Omental fat pad (tissue), 4 donors: ENCODE measurements at places on chromosomes 7 and 10.

- no peak for DNase-seq
These were observed 16.5 kb upstream of the WIPI2 start for GRCh38 chr7:5173496-5173895.

GRCh38 chr7:95632609-95633008, 36.3 kb upstream of the PDK4 start:
- no peak for DNase-seq

GRCh38 chr10:129397198-129397974, 69.7 kb upstream of the MGMT start:
- no peak for DNase-seq

DNA sequence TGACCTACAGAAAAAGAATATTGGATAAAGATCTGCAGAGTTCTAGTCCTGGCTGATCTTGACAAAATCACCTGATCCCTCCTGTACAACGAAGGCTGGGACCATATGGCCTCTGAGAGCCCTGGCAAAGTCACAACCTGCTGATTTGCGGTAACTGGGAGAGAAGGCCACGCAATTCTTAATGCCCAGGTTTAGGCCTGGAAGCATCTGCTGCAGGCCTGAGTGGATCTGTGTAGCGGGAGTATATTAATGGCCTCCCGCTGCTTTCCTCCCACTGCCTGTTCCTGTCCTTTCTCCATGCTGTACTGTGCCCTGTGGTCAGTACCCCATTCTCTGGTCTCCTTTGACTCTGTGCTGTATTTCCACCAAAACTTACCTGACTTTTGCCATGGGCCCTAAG, 24.2 kb downstream of the AKR1B1 start:
- no peak for DNase-seq

- DNase-seq, result no peak
These were observed 758 bp downstream of the TMEM168 start for GRCh38 chr7:112789453-112789816.

DNA sequence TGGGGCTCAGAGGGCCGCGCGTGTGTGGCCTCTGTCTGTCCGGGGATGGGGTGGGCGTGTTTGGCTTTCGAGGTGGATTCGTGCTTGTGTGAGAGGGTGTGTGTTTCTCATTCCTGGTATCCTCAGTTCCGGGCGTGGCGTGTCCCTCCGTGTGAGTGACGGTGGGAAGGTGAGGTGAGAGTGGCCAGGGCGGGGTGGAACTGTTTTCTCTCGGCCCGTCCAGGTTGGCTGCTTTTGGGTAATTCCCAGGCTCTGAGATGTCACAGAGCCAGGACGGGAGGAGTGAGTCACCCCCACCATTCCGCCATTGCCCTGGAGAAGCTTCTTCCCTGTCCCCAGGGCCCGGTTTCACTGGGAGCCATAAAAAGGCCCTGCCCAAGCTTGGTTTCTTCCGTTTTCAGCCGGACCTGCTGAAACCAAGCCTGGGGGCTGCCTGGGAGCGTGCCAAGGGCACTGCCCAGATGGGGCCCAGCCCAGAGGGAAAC, 21.3 kb upstream of the CLDN4 start:
- DNase-seq, result no peak

DNA sequence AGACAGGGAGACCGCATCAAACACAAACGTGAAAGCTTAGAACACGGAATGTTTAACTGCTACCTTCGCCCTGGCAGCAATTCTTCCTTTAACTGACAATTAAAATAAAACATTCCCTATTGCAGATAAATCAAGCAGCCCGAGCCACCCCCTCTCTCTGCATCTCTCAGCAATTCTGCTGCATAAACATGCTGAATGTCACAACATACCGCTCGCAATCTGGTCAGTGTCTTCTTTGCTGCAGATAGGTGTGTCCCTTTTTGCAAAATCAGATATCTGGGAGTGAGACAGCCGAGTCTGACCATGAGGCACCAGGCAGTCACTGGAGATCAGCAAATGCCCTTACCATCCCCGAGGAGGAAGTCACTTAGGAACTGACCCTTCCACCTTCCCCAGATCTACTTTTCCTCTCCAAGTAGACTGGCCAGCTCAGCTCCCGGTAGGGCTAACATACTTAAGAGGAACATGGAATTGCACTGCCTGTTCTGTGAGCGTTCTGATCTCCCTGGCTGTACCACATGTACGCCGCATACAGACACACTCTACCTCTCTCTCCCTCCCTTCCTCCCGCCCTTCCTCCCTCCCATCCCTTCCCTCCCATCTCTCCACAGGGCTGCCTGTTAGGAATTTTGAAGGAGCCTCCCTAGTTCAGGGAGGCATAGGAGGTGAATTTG, at the start of gene FRMD4A:
Gene FRMD4A (minus strand): TSS at position 537 of the 674 bp plus-strand sequence.
- DNase-seq, result no peak

GRCh38 chr10:60488111-60488669, 98.5 kb upstream of the ANK3 start:
- no peak for DNase-seq

- DNase-seq, result no peak
These were observed 570 bp downstream of the BMS1 start for GRCh38 chr10:42783181-42783549.

- no peak for DNase-seq
These were observed 184.7 kb downstream of the DGKB start for GRCh38 chr7:14717816-14718215.

DNA sequence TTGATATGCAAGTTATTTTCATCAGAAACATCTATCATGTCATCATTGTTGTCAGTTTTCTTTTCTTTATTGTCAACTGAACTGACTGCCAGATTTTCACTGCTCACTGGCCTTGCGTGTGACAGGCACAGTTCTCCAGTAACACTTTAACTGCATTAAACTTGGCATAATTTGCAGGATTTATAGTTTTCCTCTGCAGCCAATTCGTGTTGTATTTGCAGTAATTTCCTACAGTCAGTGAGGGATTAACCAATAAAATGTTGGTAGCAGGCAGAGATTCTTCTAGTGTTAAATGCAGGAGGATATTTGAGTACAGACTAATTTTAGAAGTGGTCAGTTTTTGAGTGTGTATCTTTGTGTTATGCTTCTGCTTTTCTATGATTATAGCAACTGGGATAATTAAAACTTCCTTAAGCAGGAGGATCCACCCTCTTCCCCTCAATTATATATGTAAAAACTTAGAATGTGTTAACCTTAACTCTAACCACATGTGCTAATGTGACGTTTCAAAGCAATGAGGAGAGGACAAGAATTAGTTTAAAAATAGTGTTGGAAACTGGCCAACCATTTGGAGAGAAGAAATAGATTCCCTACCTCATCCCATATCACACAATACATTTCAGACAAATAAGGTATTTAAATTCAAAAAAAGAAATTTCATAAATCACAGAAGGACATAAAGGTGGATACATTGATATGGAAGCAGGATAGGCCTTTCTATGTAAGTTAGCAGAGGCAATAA, 365.5 kb upstream of the BMPER start:
- no peak for DNase-seq

DNA sequence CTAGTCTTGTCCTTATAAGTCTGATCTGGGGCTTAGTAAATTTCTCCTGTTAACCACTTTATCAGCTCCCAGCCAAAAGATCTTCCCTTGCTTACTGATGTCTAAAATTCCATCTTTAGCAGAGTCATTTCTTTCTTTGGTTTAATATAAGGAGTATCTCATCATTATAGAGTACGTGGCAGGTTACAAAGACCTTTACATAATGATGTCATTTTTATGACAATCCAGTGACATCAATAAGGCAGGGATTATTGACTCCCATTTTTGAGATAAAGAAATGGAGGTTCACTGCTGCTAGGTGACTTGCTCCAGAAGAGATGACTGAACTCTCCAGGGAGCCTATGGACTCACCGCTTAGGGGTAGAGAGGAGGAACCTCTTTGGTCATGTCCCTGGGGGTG, 8.1 kb upstream of the IFRD1 start:
- no peak for DNase-seq

- no peak for DNase-seq
These were observed 267.9 kb upstream of the SP8 start for GRCh38 chr7:21054427-21055112.

DNA sequence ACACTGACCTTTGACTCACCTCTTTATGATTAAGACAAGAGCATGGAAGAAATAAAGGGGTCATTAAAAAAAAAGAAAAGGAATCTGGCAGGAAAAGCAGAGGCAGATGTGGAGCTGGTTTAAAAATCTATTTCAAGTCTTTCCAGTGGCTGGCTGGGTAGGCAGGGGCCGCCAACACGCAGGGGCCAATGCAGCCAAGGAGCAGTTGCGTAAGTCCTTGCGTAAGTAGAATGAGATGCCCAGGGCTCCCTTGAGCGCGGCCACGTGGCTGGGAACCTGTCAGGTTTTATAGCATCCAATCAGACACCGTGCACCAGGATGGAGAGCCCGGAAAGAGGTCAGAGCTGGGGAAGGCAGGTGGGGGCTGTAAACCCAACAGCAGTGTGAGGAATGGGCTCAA, 123.8 kb upstream of the INSYN2A start:
- DNase-seq, result no peak

GRCh38 chr10:113980408-113981087, 63.1 kb upstream of the ADRB1 start:
- no peak for DNase-seq

DNA sequence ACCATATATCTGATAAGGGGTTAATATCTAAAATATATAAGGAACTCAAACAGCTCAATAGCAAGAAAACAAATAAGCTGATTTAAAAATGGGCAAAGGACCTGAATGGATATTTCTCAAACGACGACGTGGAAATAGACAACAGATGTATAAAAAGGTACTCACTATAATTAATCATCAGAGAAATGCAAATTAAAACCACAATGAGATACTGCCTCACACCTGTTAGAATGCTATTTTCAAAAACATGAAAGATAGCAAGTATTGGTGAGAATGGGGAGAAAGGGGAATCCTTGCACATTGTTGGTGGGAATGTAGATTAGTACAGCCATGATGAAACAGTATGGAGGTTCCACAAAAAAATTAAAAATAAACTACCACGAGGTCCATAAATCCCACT, 163.2 kb downstream of the DKK1 start:
- DNase-seq, result no peak

DNA sequence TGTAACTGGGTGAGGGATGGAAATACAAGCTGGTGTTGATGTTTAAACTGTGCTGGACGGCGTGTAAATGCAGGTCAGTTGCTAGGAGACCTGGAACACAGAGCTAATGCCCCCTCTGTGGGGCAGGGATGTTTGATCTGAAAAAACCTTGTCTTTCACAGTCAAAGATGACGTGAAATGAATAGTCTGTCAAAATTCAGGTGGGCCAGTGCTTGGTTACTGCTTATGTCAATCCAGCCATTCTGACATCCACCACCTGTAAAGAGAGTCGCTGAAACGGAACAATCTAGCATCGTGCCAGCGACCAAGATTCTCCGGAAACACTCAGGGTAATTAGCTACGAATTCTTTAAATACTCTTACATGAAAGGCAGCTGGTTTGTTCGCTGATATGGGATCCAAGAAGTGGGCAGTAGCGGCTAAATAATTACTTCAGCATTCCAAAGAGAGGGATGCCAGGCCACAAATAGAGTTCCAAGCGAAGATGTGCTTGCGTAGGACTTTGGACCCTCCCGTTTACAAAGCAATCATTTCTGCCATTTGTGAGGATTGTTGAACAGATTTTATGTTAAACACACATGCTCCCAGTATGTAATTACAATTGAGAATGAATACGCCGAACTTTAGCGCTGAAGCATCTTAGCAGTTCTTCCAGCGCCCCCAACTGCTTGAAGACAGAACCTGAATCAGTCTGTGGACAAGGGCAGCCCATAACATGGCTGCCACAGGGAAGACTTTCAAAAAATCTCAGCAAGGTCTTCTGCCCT, 7.3 kb upstream of the ASB4 start:
- DNase-seq, result no peak

DNA sequence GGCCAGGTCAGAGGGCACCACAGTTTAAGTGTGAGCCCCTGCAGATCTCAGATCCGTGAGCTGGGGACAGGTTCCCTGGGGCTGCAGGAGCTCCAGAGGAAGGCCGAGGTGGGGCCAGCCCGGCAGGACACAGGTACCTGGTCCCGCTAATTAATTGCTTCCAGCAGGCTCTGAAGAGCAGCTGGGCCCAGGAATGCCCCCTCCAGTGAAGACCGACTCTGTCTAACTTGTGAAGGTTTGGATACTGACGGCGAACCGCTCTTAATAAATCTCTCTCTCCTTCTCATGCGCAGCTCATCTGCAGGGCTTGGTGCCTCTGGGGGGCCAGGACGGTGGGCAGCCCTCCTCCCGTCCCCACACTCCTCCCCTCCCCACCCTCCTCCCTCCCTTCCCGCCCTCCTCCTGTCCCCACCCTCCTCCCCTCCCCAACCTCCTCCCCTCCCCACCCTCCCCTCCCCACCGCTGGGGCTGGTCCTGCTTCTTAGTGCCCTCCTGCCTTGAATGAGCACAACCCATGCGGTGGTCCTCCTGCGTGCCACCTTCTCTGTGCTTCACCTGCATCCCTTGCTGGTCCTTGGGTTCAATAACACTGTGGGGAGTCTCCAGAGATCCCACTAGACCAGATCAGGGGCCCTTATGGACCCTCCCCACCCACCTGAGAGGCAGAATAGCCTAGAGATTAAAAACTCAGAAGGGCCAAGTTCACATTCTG, 38.3 kb downstream of the PDGFA start:
- no peak for DNase-seq

GRCh38 chr10:44619521-44619920, 234.6 kb upstream of the CXCL12 start:
- no peak for DNase-seq

DNA sequence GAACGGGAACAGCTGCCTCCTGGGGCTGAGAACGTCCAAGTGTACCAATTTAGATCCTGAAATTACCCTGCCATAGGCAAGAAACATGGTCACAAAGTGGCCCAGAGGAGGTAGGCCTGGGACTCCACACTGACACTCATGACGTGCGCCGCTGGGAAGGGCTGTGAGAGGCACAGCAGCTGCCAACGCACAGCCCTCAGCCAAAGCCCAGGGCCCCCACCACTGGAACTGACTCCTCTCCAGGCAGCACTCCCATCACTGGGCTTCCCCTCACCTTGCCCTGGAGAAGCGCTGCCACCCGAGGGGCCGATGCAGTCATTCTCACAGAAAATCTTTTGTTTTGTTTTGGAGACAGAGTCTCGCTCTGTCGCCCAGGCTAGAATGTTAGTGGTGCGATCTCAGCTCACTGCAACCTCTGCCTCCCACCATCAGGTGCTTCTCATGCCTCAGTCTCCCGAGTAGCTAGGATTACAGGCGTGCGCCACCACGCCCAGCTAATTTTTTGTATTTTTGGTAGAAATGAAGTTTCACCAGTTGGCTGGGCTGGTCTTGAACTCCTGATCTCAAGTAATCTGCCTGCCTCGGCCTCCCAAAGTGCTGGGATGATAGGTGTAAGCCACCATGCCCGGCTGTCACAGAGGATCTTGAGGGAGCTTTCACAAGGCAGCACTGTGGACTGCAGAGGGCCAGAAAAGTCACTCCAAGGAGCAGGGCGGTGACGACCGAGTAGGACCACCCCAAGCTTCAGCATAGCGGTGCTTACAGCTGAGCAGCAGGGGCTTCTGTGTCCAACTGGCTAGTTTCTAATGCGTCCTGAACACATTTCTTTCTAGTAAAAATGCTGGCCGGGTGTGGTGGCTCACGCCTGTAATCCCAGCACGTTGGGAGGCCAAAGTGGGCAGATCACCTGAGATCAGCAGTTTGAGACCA, 13.5 kb downstream of the GUSB start:
- no peak for DNase-seq

GRCh38 chr7:67725423-67725822, 728.8 kb downstream of the TYW1 start:
- no peak for DNase-seq
